Tongue (tissue), 3 donors: ENCODE measurements at places on chromosomes 5 and 9. TPM values are rescaled to one million over a fixed set of nuclear protein-coding genes. Genes with fewer than 3 reads are reported as not detected.

GRCh38 chr9:114423181-114423580 is 35.4 kb upstream of the AKNA start:
- no peak for DNase-seq

Gene PCDHGB3
- 5.7 TPM for total RNA-seq

GRCh38 chr9:127307802-127308201 is 43.2 kb downstream of the GARNL3 start:
- no peak for DNase-seq

GRCh38 chr9:108205276-108205675 is 650.5 kb downstream of the ACTL7B start:
- DNase-seq: no peak

- DNase-seq: peak; percentile 73
Observed at GRCh38 chr9:136348691-136349090, 14.9 kb downstream of the DNLZ start.

Gene TXNDC15
- 104 TPM for total RNA-seq

- DNase-seq: no peak
Observed at GRCh38 chr5:153699035-153699434, 208.6 kb downstream of the GRIA1 start.

Gene TCOF1
- total RNA-seq: 17.2 TPM

DNA sequence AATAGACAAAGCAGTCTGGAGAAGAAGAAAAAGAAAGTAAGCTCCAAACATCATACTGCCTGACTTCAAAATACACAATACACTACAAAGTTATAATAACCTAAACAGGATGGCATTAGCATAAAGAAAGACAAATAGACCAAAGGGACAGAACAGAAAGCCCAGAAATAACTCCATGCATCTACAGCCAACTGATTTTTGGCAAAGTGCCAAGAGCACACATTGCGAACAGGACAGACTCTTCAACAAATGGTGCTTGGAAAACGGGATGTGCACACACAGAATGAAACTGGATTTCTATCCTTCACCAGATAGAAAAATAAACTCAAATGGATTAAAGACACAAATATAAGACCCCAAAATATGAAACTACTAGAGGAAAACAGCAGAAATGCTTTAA is 66.6 kb upstream of the SPATA31E1 start:
- peak; percentile 82 for DNase-seq

Gene PCDHB9
- 1.7 TPM for total RNA-seq

Gene PLAC8L1
- total RNA-seq: not detected
